ENCODE measurements at places on chromosomes 7 and 10.

- H3K4me1 ChIP-seq: no peaks in the 10 kb centered on the region
- H3K36me3 ChIP-seq: no peaks in the 10 kb centered on the region
- DNase-seq: no peak
- H3K27ac ChIP-seq: no peak overlapping the region
Measured at GRCh38 chr10:52115823-52116222, 198.3 kb upstream of the DKK1 start.

DNA sequence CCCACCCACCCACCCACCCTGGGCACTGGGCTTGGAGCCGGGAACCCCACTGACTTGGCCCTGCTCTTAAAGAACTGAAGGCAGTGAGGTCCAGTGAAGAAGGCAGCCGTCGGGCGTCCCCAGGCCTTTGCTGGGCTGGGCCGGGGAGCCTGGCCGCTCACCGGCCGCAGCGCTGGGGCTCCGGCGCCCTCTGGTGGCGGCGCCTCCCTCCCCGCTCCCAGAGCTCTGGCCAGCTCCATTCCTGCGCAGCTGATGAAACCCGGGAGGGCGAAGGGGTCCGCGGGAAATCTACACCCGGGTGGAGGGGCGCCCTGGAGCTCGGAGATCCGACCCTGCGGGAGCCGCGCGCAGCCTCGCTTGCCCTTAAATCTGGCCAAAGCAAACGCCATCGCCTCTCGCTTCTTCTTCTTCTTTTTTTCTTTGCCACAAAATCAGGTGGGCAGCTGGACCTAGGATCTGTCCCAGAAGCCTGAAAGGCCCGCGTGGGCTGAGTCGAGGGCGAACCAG, 1.7 kb upstream of the CXCL12 start:
- H3K36me3 ChIP-seq: no peaks in the 10 kb centered on the region
- H3K4me3 ChIP-seq: peak overlapping the region; percentile 50
- H3K4me1 ChIP-seq: no peaks in the 10 kb centered on the region

DNA sequence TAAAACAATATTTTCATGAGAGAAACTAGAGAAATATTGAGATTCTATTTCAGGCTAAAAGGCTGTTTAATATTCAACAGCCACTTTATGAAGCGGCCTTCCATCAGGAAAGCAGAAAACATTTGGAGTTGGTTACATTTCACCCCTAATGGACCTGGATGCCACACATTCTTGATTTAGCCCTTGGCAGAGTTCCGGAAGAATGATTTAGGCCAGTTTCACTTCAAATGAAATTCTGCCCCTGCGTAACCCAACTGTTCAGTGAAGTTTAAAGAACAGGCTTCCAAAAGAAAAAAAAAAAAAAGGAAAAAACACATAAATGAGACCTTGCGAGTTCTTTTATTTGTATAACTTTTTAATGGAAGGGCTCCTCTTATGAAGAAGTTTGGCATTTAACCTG, 239.2 kb upstream of the AKR1E2 start:
- H3K4me1 ChIP-seq: no peaks in the 10 kb centered on the region
- H3K27ac ChIP-seq: no peak overlapping the region
- H3K27me3 ChIP-seq: no peaks in the 10 kb centered on the region
- DNase-seq: no peak
- no peak overlapping the region for H3K4me3 ChIP-seq

- H3K36me3 ChIP-seq: no peaks in the 10 kb centered on the region
- H3K4me3 ChIP-seq: no peak overlapping the region
- no peak for DNase-seq
- no peaks in the 10 kb centered on the region for H3K4me1 ChIP-seq
- H3K27me3 ChIP-seq: no peaks in the 10 kb centered on the region
Measured at GRCh38 chr10:55746002-55746401, 615.1 kb downstream of the ZWINT start.

DNA sequence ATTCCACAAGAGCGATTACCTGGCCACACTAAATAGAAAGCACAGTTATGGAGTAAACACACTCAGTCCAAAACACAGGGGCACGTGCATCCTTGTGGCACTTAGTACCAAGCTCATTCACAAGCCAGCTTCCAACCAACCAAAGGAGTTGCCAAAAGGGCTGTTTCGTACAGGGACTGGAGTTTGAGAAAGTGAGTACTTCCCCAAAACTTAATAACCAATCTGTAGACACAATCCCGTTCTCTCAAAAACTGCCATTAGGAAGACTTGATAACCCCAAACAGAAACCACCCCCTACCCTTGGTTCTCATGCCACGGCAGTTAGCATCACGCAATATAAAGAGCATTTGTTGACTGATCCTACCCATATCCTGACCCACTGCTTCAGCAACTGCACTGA, 166.2 kb upstream of the ASAH2 start:
- no peaks in the 10 kb centered on the region for H3K36me3 ChIP-seq
- no peak for DNase-seq
- peak overlapping the region; percentile 84 for H3K27ac ChIP-seq
- no peaks in the 10 kb centered on the region for H3K27me3 ChIP-seq
- peaks cover 43% of the 10 kb centered on the region for H3K4me1 ChIP-seq

DNA sequence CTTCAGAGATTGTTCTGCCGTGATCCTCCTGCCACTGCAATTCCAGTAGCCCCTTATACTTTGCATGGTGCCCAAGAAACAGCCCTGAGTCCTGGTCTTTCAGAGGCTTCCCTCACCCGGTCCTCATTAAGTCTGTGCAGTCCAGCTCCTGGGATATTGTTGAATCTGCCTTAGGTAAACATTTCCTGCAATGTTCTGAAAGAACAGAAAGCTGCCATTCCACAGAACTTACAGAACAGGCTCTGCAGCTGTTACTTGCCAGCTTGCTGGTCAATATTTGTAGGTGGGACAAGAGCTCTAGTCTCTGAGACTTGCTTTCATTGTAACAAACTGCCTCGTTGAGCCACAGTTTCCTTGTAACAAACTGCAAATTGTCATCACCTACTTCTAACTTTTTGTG, 115.0 kb upstream of the KIF5B start:
- H3K4me3 ChIP-seq: no peak overlapping the region
- H3K27me3 ChIP-seq: no peaks in the 10 kb centered on the region
- no peak for DNase-seq
- no peaks in the 10 kb centered on the region for H3K36me3 ChIP-seq
- H3K4me1 ChIP-seq: no peaks in the 10 kb centered on the region
- no peak overlapping the region for H3K27ac ChIP-seq

GRCh38 chr10:2079603-2080078, 342.3 kb upstream of the ADARB2 start:
- no peak overlapping the region for H3K4me3 ChIP-seq
- no peaks in the 10 kb centered on the region for H3K4me1 ChIP-seq
- H3K27me3 ChIP-seq: no peaks in the 10 kb centered on the region
- DNase-seq: no peak

GRCh38 chr10:7354330-7355047, 56.3 kb downstream of the SFMBT2 start:
- no peaks in the 10 kb centered on the region for H3K36me3 ChIP-seq
- H3K27ac ChIP-seq: no peak overlapping the region
- H3K4me1 ChIP-seq: no peaks in the 10 kb centered on the region
- H3K27me3 ChIP-seq: no peaks in the 10 kb centered on the region
- no peak overlapping the region for H3K4me3 ChIP-seq
- no peak for DNase-seq

DNA sequence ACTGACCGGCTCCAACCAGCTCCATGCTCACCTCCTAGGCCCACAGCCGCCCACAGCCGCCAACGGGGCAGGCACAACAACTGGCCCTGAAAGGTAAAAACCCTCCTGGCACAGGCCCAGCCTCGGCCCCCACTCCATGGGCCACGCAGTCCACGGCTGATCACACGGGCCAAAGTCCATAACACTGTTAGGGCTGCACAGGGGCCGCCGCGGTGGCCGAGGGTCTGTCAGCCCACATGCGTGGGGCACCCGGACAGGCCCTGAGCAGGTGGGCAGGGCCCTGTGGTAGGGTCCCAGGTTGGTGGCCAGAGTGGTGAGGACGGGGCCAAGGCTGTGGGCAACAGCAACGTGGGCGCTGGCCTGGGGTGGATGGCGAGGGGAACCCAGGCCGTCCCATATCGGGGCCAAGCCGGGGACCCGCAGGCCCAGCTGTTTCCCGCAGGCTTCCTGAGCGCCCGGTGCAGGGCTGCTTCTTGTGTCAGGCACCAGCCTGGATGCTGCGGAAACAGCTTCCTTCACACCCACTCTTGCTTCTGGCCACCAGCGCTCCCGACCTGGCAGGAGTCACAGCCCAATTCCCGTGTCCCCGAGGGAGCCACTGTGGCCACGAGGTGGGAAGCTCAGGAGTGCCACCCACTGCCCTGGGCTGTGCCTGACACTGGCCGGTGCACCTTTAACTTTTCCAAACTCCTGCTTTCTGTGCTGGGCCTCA, 29.2 kb downstream of the CYP2W1 start:
- no peaks in the 10 kb centered on the region for H3K36me3 ChIP-seq
- H3K27ac ChIP-seq: no peak overlapping the region
- no peaks in the 10 kb centered on the region for H3K27me3 ChIP-seq
- H3K4me3 ChIP-seq: no peak overlapping the region
- no peak for DNase-seq
